RPMI7951 (cell line): ENCODE measurements at places on chromosomes 6 and 20. TPM values are rescaled to one million over a fixed set of nuclear protein-coding genes. Genes with fewer than 3 reads are reported as not detected.

- DNase-seq: no peak
Observed at GRCh38 chr6:87364602-87365252, 20.1 kb downstream of the C6orf163 start.

KHDC1L gene
- 0.29 TPM in 1 of 2 replicates, not detected in the other for total RNA-seq

GRCh38 chr6:108451816-108452215 lies 108.9 kb upstream of the FOXO3 start:
- no peak for DNase-seq

- DNase-seq: no peak
Observed at GRCh38 chr6:53391170-53391569, 42.4 kb upstream of the ELOVL5 start.

DNA sequence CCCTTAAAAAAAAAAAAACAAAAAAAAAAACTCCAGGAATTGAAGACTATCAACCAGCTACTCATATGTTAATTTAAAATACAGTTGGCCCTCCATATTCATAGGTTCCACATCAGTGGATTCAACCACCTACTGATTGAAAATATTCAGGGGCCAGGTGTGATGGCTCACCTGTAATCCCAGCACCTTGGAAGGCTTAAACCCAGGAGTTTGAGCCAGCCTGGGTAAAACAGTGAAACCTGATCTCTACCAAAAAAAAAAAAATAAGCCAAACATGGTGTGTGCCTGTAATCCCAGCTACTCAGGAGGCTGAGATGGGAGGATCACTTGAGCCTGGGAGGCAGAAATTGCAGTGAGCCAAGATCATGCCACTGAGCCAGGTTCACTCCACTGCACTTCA lies 72.4 kb upstream of the SMIM8 start:
- no peak for DNase-seq

DNA sequence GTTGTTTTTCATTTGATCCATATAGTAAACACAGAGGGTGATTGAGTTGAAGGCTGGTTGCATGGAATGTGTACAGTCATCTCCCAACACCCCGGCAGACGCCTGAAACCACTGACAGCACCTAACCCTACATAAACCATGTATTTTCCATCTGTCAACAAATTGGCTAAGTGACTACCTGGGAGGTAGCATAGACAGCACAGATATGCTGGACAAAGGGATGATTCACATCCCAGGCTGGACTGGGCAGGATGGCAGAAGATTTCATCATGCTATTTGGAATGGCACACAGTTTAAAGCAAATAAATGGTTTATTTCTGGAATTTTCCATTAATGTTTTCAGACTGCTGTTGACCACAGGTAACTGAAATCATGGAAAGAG lies 4.4 kb upstream of the VIP start:
- no peak for DNase-seq

GRCh38 chr6:13009461-13009860 lies 292.9 kb downstream of the PHACTR1 start:
- no peak for DNase-seq

NFATC2 gene
- 3.0 and 3.4 TPM in 2 replicates for total RNA-seq

DNA sequence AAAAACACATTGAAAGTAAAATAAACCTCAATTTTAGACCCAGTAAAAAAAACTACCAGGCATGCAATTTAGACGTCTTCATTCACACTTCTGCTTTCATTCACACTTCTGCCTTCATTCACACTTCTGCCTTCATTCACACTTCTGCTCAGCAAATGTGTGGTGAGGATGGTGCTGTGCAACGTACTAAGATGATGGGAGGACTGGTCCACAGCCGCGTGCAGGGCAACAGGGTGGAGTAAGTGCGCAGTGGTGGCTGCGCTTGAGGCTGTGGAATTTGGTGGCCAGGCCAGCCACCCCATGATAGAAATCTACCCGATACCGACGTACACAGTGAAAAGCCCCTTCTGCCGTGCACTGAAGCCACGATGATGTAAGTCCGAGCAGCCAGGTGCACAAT lies 114.3 kb upstream of the CD93 start:
- DNase-seq: no peak
